SJCRH30 (cell line): ENCODE measurements at places on chromosomes 4 and X.

DNA sequence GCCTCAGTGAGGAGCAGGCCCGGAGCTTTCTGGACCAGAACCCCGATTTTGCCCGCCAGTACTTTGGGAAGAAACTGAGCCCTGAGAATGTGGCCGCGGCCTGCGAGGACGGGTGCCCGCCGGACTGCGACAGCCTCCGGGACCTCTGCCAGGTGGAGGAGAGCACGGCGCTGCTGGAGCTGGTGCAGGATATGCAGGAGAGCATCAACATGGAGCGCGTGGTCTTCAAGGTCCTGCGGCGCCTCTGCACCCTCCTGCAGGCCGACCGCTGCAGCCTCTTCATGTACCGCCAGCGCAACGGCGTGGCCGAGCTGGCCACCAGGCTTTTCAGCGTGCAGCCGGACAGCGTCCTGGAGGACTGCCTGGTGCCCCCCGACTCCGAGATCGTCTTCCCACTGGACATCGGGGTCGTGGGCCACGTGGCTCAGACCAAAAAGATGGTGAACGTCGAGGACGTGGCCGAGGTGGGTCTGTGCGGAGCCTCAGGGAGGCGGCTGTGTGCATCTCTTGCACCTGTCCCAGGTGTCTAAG is 323 bp downstream of the PDE6B start:
- H3K4me1 ChIP-seq = no peaks in the 10 kb centered on the region
- H3K27ac ChIP-seq = no peak overlapping the region
- no peaks in the 10 kb centered on the region for H3K36me3 ChIP-seq
- H3K27me3 ChIP-seq = no peaks in the 10 kb centered on the region
- DNase-seq = no peak

DNA sequence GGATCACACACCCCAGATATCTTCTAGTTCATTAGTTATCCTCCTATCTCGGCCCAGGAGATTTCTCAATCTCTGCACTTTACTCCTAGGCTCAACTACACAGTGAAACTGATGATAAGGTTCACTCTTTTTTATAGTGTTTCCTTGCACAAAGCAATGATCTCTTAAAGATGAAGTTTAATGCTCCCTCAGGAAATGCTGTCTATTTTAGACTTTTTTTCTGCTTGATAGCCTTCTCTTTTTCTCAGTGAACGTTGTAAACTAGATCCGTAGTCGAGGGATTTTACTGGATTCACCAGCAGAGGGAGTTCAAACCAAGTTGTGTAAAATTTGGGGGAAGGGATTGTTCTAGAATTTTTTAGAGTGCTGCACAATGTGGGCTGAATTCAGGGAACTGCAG is 269.6 kb downstream of the GBA3 start:
- no peaks in the 10 kb centered on the region for H3K4me1 ChIP-seq
- H3K36me3 ChIP-seq = no peaks in the 10 kb centered on the region
- no peak overlapping the region for H3K4me3 ChIP-seq
- DNase-seq = peak; percentile 24

GRCh38 chr4:168765726-168766125 is 244.3 kb downstream of the CBR4 start:
- peaks cover 3% of the 10 kb centered on the region; the same call in 1 of the 2 replicates for H3K36me3 ChIP-seq
- H3K27ac ChIP-seq = no peak overlapping the region
- H3K4me3 ChIP-seq = no peak overlapping the region
- no peak for DNase-seq

DNA sequence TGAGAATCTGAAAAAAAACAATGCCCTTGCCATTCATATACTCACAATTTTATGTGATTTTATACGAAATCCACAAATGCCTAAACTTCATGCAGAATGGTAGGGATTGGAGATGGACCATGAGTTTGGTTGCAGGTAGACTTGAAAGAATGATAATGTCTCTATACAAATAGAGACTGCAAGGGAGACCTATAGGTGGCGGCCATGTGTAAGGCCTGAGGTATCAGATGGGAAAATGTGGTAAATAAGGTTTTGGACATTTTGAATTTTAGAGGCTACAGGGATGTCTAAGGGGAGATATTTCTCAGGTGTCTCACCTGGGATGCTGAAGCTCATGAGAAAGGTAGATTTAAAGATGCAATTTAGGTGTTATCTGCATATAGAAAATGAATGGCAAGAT is 78.0 kb downstream of the GABRB1 start:
- H3K4me3 ChIP-seq = no peak overlapping the region
- H3K27me3 ChIP-seq = peaks cover 3% of the 10 kb centered on the region; the same call in 1 of the 2 replicates
- H3K36me3 ChIP-seq = no peaks in the 10 kb centered on the region
- no peaks in the 10 kb centered on the region for H3K4me1 ChIP-seq

- no peak overlapping the region for H3K4me3 ChIP-seq
- no peak overlapping the region for H3K27ac ChIP-seq
- no peaks in the 10 kb centered on the region for H3K27me3 ChIP-seq
- no peaks in the 10 kb centered on the region for H3K4me1 ChIP-seq
- H3K36me3 ChIP-seq = no peaks in the 10 kb centered on the region
Observed at GRCh38 chrX:55107911-55108310, 19.1 kb downstream of the PAGE2 start.

DNA sequence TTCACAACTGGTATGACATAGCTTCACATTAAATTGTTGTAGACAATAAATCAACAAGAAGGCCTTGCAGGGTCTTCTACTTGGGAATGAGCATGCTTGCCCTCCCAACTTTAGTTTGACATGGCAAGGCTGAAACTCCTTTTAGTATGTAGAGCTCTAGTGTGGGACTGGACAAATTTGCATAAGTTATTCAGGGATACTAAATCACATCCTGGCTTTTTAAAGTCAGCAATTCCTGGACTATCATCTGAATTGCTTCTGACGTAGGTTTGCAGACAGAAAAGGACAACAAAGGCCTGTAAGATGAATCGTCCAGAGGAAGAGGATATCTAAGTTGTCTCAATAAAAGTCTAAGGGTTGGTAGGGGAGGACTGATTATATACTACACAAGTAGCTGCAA is 123.0 kb upstream of the MAGEB16 start:
- no peak overlapping the region for H3K4me3 ChIP-seq
- H3K36me3 ChIP-seq = no peaks in the 10 kb centered on the region
- H3K4me1 ChIP-seq = no peaks in the 10 kb centered on the region
- no peak overlapping the region for H3K27ac ChIP-seq
- DNase-seq = no peak

DNA sequence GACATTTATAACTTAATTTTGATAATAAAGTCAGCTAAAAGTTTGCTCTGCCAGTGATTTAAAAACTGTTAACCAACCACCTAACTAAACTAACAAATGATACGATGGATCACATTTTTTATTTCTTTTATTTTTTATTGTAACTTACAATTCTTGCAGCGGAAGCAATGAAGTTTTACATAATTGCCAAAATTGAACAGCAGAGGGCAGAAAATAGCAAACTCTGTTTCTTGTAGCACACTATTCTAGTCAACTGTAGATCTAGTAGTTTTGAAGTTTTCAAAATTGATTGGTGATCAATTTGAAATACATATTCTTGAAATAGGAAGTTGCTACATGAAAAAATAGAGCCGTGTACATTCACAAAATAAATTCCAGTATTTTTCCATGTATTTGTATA is 2.8 kb upstream of the GRIA2 start:
- H3K27me3 ChIP-seq = no peaks in the 10 kb centered on the region
- H3K27ac ChIP-seq = no peak overlapping the region
- no peaks in the 10 kb centered on the region for H3K36me3 ChIP-seq
- no peak overlapping the region for H3K4me3 ChIP-seq
- H3K4me1 ChIP-seq = no peaks in the 10 kb centered on the region
- peak; percentile 22 for DNase-seq

GRCh38 chr4:73885574-73886267 is 16.5 kb downstream of the CXCL1 start:
- H3K36me3 ChIP-seq = no peaks in the 10 kb centered on the region
- no peak overlapping the region for H3K4me3 ChIP-seq
- no peaks in the 10 kb centered on the region for H3K27me3 ChIP-seq
- no peaks in the 10 kb centered on the region for H3K4me1 ChIP-seq
- no peak overlapping the region for H3K27ac ChIP-seq

- H3K4me3 ChIP-seq = no peak overlapping the region
- no peaks in the 10 kb centered on the region for H3K36me3 ChIP-seq
- no peaks in the 10 kb centered on the region for H3K27me3 ChIP-seq
- DNase-seq = no peak
- no peaks in the 10 kb centered on the region for H3K4me1 ChIP-seq
- H3K27ac ChIP-seq = no peak overlapping the region
Observed at GRCh38 chr4:37424753-37425152, 180.2 kb downstream of the NWD2 start.

DNA sequence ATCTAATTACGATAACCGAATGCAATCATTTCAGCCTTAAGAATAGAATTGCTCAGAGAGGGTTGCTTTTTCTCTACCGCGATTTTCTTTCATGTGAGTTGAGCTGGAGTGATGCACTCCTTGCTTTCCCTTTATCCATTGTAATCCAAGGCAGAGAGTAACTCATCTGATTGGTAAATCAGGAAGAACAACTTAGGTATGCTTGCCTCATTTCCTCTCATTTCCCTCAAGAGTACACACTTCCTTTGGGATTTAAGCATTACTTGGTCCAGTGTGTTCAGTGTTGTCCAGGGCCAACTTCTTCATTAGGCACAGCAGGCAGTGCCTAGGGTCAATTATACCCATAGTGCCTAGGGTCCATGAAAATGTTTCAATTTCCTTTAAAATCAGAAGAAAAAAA is 15.7 kb upstream of the N4BP2 start:
- no peaks in the 10 kb centered on the region for H3K4me1 ChIP-seq
- H3K36me3 ChIP-seq = no peaks in the 10 kb centered on the region
- no peaks in the 10 kb centered on the region for H3K27me3 ChIP-seq
- H3K27ac ChIP-seq = no peak overlapping the region
- no peak for DNase-seq

DNA sequence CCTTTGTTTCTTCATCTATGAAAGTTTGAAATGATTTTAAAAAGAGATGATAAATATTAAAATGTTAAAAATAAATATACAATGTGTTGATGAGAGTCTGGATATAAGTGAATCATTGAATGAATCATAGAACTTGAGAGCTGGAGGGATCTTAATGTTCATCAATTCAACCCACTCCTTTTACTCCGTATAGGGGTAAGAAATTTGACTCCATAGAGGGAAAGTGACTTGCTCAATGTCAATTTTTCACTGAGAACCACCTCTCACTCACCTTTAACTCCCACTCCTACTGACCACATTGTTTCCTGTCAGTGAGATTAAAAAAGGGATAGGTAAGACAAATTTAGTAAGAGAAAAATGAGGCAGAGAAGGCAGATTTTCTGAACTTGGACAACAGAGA is 557.2 kb upstream of the GRIA3 start:
- no peaks in the 10 kb centered on the region for H3K27me3 ChIP-seq
- H3K27ac ChIP-seq = no peak overlapping the region
- DNase-seq = no peak

DNA sequence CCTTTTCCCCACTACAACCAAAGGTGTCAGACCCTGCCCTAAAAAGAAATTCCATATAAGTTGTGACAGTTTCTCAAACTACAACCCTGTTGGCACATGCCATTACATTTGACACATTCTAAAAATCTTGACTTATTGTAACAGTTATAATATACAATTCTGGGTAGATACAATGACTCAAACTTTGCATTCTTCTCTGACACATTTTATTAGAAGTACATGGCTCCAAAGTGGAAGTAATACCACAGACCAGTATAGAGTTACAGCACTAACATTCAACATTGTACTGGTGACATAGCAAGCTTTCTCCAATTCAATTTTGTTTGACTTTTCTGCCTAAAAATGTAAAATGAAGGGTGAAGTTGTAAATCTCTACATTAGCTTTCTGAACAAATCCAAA is 196.6 kb upstream of the ETNPPL start:
- H3K4me3 ChIP-seq = no peak overlapping the region
- peak; percentile 37 for DNase-seq
- H3K27me3 ChIP-seq = no peaks in the 10 kb centered on the region
- H3K4me1 ChIP-seq = peaks cover 24% of the 10 kb centered on the region
- no peaks in the 10 kb centered on the region for H3K36me3 ChIP-seq

- no peak overlapping the region for H3K4me3 ChIP-seq
- no peaks in the 10 kb centered on the region for H3K27me3 ChIP-seq
- H3K27ac ChIP-seq = no peak overlapping the region
- no peaks in the 10 kb centered on the region for H3K36me3 ChIP-seq
- H3K4me1 ChIP-seq = no peaks in the 10 kb centered on the region
Observed at GRCh38 chr4:110073053-110073845, 125.2 kb downstream of the ELOVL6 start.

DNA sequence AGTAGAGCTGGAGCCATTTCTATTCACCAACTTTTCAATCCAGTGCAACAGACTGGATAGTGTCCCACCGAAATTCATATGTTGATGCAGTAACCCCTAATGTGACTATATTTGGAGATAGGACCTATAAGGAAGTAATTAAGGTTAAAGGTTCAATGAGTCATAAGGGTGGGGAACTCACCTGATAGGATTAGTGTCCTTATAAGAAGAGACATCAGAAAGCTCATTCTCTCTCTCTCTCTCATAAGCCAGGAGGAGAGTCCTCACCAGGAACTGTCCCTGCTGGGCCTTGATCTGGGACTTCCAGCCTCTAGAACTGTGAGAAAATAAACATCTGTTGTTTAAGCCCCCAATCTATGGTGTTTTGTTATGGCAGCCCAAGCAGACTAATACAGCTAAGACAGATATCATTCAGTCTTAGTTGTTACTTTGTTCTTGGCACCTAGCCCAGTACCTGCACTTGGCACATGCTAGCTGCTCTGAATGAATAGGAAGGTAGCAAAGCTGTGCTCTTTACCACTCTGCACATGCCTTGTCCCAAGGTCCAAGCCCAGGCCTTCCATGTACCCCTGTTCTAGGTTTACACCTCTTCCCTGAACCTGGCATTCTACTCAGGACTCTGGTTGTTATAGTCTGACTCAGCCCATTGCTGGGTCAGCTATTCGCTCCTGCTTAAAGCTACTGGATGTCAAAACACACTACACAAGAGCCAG is 19.2 kb upstream of the BRS3 start:
- no peak for DNase-seq
- H3K36me3 ChIP-seq = no peaks in the 10 kb centered on the region
- H3K4me3 ChIP-seq = no peak overlapping the region

- H3K27ac ChIP-seq = peak overlapping the region; percentile 88
- H3K4me1 ChIP-seq = peaks cover 33% of the 10 kb centered on the region
- H3K27me3 ChIP-seq = no peaks in the 10 kb centered on the region
- no peaks in the 10 kb centered on the region for H3K36me3 ChIP-seq
- H3K4me3 ChIP-seq = no peak overlapping the region
Observed at GRCh38 chr4:48194971-48195370, 60.9 kb upstream of the TXK start.

DNA sequence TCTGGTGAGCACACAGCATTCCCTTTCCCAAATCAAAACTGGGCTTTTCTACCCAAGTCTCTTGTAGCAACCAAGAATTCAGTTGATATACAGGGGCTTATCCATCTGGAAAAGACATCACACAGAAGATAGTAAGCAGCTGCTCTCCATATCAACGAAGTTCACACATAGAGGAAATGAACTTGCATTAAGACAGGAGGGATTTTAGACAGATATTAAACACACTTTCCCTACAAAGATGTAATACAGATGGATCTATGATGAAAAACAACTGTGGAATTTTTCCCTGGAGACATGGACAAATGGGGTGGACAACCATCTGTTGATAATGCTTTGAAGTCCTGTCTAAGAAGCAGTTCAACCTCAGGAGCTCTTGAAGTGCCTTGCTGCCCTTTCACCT is 9.8 kb upstream of the PDE5A start:
- no peaks in the 10 kb centered on the region for H3K27me3 ChIP-seq
- H3K4me3 ChIP-seq = no peak overlapping the region
- H3K4me1 ChIP-seq = no peaks in the 10 kb centered on the region
- DNase-seq = no peak
- H3K36me3 ChIP-seq = no peaks in the 10 kb centered on the region
